ENCODE measurements at places on chromosomes 12 and 14.

DNA sequence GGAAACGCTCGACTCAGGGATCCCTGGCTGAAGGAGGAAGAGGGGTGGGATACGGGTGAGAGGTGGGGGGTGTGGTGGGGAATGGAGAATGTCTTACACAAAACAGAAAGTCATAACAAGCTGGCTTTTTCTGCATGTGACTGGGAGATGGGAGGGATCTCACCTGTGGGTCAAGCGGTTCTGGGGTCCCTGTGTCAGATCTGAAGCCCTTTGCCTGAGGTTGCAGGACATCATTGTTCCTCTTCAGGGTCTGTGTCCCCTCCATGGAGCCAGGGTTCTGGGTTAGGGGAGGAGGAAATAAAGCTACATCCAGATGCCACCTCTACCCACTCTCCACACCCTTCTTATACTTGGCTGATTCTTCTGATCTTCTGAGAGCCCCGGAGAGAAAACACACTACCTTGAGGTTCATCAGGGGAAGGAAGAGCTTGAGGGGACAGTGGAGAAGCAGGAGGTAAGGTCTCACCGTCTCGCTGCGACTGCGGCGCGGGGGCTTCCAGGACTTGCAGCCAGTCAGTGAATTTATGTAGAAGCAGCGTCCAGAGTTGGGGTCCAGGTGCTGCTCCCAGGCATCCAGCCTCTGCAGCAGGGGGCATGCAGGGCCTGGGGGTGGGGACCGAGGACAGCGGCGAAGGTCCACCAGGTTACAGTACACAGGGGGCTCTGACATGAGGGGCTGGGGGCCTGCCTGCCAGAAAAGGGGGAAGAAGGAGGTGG, 2.5 kb downstream of the ARHGAP9 start:
- DNase-seq = no peak

- no peak for DNase-seq
Measured at GRCh38 chr14:34548472-34548981, 9.0 kb upstream of the EAPP start.

GRCh38 chr12:32828120-32828519, 68.5 kb downstream of the PKP2 start:
- no peak for DNase-seq

GRCh38 chr12:69701826-69702225, 2.7 kb upstream of the BEST3 start:
- DNase-seq = no peak

- DNase-seq = no peak
Measured at GRCh38 chr12:57935331-57935730, 6.0 kb upstream of the ATP23 start.

DNA sequence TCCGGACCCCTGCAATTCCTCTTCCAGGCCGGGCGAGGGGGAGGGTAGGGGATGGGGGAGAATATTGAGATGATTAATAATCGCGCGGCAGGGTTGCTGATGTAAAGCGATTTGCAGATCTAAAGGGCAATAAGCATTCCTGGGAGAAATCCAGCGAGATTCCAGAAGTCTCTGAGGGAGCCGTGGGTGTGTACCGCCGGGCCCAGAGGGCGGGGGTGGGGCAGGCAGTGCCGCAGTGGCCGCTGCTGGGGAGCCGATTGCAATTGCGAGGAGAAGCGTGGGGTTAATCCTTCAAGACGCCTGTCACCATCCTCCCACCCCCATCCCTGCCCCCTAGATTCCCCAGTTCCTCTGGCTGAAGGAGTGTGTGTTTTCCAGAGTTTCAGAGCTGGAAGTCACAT, 16.4 kb downstream of the FOS start:
- peak; percentile 69 for DNase-seq

DNA sequence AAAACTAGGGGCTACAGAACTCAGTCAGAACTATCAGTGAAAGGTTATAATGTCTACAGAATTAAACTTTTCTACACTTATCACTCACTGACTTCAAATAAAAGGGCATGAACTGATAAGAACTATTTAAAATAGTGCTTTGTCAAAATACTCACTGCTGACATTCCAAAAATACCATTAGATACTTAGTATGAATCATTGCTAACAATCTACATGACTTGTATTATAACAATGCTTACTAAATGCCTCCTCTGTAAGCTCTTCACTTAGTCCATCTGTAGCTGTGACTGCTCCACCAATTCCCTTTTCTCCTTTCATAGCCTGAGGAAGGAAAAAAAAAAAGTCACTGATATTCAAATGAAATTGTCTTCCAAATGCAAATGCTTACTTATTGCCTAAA, 17.0 kb downstream of the NFYB start:
- DNase-seq = no peak

GRCh38 chr12:57431654-57432188, 878 bp upstream of the R3HDM2 start:
- DNase-seq = no peak

DNA sequence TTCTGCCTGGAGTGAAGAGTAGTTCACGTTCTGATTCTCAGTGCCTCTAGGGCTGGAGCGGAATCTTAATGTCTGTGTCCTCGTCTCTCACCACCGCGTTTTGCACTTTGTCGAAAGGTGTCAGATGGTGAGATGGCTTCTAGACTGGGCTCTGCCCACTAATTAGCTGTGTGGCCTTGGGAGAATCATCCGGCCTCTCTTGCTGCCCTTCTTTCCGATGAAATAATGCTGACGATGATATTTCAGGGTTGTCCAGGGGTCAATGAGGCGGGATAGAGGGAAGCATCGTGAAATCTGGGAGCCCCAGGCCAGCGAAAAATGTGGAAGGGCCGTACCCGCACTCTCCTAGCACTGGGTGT, 811 bp upstream of the GALNT16 start:
- DNase-seq = no peak

DNA sequence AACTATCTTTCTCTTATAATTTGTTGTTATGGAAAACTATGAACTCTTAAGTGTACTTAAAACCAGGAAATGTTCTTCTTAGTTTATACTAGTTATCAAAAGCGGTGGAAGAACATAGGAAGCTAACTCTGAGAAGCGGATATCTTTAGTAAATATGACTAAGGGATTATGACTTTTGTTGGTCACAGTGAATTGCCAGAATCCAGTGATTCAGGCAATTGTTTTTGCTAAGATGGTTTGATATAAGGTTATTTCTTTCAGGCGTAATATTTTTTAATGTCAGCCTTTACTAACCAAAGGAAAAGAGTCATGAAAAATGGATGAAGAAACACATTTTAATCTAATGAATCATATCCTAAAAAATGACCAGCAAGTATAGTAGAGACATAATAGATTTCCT, 473.5 kb downstream of the FOXG1 start:
- DNase-seq = no peak

GRCh38 chr12:111335811-111336210, 33.1 kb downstream of the PHETA1 start:
- DNase-seq = no peak

- DNase-seq = no peak
Measured at GRCh38 chr12:6158749-6159148, 34.3 kb upstream of the VWF start.

GRCh38 chr12:26868447-26869103, 35.6 kb upstream of the ITPR2 start:
- peak; percentile 26 for DNase-seq

DNA sequence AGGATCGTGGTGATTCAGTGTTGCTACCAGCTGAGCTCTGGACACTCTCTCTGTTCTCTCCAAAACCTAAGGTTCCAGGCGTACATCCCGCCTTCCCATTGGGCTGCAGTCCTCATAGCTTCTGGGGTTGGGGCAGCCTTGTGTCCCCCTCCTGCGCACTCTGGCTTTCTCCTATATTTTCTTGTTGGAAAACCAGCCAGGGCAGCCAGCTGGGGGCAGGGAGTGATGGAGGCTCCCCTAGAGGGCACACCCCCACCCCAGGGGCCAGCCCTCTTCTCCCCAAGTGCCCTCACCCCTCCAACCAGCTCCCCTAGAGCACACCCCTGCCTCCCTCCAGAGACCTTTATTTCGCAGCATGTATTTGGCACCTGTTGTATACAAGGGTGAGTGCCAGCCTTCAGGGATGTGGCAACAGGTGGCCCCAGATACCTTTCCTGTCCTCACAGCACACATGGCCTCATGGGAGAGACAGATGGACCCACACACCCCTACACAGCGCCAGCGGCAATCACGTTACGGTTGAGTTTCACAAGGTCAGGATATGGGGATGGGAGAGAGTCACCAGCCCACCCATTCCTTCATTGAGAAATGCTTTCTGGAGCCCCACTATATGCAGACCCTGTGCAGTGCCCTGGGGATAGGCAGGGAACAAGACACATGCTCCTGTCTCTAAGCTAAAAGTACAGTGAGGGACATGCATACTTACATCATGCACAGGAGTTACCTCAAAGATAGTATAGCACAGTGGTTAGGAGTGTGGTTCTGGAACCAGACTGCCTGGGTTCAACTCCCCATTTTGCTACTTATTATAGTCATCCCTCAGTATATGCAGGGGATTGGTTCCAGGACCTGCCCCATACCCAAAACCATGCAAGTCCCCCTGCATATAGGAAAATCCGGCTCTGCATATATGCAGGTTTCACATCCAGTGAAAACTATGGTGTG, 141.1 kb downstream of the PHETA1 start:
- DNase-seq = no peak

GRCh38 chr14:39974036-39974435, 541.8 kb upstream of the FBXO33 start:
- no peak for DNase-seq

DNA sequence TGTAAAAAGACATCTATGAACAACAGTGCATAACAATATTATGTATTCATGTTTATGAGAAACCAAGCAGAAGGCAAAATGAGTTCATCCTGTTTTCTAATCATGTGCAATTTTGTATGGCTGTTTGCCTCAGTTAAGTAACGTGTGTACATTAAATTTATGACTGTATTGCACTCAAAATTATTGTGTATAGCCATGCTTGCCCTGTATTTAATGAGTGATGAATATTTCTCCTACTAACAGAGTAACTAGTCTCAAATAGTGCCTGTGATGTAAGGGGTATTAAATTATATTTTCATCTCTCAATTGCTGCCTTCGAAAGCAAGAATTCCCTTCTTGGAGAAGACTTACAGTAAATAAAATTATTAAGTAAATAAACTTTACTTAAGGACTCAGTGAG, 154.2 kb downstream of the NOVA1 start:
- no peak for DNase-seq

DNA sequence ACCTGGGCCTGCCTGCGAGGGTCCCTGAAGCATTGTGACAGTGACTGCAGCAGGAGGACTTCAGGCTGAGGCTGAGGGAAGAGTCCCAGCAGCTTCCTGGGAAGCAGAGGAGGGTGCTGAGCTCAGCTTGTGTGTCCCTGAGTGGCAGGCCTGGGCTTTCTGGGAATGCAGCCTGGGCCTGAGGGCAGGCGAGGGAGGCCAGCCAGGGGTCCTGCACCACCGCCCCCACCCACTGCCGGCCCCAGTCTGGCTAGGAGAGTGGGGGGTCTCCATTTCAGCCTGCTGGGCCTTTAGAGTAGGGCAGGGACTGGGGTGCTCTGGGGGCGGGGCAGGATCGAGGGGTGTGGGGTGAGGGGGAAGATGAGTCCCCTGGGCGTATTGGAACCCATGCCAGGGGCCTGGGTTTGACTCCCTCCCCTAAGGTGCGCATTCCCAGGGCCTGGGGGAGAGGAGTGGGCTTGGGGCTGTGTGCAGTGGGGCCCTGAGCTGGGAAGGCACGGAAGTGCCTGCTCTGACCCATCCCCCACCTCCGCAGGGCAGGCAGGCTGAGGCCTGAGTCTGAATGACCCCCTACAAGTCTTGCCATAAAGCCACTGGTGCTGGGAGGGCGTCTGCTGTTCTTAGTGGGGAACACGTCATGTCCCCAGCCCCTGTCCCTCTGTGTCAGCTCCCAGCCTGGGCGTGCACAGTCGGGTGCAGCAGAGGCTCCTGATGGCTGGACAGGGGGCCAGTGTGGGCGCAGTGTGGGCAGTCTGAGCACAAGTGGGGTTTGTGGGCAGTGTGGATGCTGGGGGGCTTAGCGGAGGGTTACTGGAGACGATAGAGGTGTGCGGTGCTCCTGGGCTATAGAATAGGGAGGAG, 46.4 kb downstream of the KRT80 start:
- DNase-seq = no peak

DNA sequence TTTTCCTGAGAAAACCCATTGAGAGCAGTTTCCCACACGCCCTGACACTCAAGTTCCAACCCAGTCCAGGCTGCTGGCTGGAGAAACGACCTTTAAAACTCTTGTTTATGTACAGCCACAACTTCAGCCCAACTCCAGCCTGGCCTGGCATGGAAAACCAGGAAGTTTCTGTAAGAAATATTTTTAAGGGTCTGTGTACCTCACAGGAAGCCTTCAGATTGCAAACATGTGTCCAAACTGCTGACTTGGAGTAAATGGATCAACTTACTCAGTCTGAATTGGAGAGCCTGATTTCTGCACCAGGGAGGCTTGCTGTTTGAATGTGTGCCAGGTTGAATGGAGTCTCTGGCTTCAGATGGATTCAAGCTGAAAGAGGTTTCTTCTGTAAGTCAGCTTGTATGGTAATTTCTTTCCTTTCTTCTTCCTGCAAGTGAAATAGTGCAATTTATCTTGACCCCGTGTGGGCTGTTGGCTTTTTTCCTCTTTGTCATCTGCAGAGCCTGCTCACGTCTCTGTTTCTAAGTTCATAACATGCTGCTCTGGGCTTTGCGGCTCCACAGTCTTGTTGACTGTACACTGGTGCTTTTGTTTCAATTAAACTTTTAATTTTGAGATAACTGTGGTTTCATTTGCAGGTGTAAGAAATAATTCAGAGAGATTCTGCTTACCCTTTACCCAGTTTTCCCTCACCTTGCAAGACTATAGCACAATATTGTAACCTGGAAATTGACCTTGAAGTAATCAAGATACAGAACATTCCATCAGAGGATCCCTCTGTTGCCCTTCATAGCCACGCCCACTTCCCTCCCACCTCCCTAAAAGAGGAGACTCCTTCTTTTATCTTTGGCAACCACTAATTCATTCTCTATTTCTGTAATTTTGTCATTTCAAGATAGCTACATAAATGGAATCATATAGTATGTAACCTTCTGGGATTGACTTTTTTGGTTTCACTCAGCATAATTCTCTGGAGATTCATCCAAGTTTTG, 109.7 kb upstream of the PRMT8 start:
- DNase-seq = peak; percentile 77

- DNase-seq = no peak
Measured at GRCh38 chr12:131987552-131987951, 37.8 kb downstream of the EP400 start.

GRCh38 chr14:104681689-104682074, 7.7 kb upstream of the INF2 start:
- no peak for DNase-seq

DNA sequence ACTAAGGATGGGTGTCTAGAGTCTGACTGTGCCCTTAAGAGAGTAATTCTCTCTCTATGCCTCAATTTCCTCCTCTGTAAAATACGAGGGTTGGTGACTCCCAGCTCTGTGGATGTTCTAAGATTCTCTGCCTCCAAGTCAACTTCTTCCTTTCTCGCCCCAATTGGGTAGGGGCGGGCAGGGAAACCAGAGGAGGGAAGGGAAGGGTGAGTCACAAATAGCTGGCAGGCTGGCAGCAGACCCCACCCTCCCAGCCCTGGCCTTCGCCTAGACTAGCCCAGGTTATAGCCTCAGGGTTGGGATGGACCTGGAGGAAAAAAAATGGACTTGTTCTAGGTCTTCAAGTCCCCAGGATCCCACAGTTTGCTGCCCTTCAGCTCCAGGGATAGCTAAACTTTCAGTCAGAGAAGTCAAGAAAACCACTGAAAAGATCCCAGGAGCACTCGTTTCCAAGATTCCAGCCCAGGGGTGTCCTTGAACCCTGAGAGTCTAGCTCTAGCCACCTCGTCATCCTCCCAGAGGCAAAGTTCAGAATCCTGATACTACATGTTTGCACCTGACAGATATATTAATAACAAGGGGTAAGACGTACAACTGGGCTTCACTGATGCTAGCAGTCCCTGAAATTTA, 2.3 kb downstream of the DGKA start:
- DNase-seq = no peak
